Kidney epithelial cell (primary cell): ENCODE measurements at places on chromosomes 7 and 10. TPM values are rescaled to one million over a fixed set of nuclear protein-coding genes. Genes with fewer than 3 reads are reported as not detected.

- no peak for DNase-seq
Observed at GRCh38 chr10:106392778-106393177, 771.7 kb downstream of the SORCS1 start.

DNA sequence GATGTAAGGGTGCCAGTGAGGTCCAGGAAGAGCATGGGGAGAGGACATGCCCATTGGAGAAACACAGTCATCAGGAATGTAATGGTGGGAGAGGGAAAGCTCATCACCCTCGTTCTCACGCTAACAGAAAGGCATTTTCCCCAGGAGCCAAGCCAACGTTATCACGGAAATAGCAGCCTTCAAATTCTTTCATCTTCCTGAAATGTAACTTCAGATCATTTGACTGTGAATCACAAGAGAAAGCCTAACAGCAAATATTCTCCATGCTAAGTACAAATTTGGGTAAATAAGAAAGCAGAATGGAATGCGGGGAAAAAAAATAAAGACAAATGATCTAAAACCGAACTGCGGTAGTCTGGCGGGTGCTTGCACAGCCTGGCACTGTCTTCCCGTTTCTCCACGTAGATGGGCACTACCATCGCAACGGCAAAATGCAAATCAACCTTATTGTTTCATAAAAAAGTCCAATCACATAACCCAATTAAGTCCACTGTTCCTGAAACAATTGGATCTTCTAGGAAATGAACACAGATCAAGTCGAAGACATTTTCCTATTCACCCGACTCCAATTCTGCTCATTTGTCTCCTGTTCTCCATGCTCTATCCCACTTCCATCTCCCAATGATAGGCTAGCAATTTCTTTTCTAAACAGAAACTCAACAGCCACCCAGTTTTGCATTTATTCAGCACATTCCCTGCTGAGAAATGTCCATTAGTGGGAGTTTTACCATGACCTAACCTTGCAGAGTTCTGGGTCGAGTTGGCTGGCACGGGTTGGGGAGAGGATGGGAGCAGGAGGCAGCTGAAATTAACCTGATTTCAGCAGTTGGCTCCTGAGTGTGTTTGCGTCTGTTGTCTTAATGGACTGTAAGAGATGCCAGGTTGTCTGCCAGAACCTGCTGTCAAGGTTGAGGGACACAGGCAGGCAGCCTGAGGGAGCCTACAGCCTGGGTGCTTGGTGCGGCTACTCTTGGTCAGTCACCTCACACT, 74.6 kb upstream of the FRMD4A start:
- no peak for DNase-seq

DNA sequence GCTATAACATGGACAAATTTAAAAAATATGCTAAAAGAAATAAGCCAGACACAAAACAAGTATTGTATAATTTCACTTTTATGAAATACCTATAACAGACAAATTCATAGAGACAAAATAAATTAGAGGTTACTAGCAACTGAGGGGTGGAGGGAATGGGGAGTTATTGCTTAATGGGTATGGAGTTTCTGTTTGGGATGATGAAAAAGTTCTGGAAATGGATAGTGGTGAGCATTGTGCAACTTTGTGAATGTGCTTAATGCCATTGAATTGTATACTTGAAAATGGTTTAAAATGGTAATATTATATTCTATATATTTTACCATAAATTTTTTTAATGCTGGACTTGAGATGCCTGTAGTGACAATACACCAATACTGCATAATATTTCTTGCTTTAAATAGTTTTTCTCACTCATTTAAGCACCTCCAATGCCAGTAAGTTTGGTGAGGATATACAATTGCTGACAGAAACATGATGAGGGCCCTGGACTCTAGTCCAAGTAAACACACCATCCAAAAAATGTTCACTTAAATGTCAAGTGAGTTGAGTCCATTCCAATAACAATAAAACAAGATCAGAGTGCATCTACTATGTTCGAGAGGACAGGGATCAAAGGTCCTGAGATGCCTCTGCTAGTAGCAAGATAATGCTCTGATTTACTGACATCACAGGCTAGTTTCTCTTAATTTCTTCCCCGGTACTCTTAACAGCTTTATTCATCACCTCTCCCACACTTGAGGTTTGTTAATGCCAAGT, 71.9 kb downstream of the NT5C2 start:
- no peak for DNase-seq

GRCh38 chr7:22375359-22376048, 18.6 kb upstream of the RAPGEF5 start:
- DNase-seq: no peak

- no peak for DNase-seq
Observed at GRCh38 chr10:97736403-97736901, 476 bp upstream of the ZFYVE27 start.

GRCh38 chr7:63789378-63790176, 209.1 kb upstream of the ZNF722 start:
- DNase-seq: no peak

- DNase-seq: no peak
Observed at GRCh38 chr10:70744617-70745143, 40.5 kb downstream of the TBATA start.

GRCh38 chr10:33331379-33331694, 3.1 kb downstream of the NRP1 start:
- no peak for DNase-seq

Gene EVX1
- total RNA-seq: not detected in 2 replicates

Gene CCDC172
- not detected in 2 replicates for total RNA-seq
